ENCODE measurements at places on chromosomes 11 and 22.

GRCh38 chr22:21917959-21918261, 34.7 kb downstream of the PPM1F start:
- DNase-seq, result no peak

DNA sequence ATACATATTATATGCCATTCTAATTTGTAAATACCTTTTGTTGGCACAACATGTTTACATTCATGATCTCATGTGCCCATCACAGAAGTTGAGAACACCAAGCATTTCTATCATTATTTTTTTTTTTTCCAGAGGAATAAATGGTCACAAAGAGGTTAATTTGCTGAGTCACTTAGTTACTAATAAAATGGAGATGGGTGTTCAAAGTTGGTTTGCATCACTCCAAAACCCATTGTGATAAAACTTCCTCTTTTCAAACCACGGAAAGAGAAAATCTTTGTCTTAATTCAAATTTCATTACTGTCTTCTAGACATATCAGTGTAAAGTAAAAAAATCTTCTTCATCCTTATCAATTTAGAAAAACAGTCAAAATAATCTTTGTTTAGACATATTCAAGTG, 636.8 kb upstream of the CCDC179 start:
- DNase-seq, result no peak

DNA sequence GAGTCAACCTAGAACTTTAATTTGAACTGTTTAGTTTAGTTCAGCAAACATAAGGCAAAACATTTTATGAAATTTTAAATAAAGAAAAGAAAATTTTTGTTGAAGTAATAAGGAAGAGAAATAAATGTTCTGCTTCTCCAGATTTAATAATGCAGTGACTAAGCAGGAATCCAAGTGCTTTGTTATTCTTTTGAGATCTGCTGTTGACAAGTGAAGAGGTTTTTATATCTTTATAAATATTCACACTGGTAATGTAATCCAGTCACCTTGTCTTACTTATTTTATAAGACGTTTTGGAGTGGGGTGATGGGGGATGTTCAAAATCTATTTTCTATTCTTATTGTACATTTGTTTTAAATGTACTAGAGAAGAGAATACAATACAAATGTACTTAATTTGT, 725.9 kb upstream of the CCDC179 start:
- no peak for DNase-seq

- no peak for DNase-seq
Measured at GRCh38 chr11:14114786-14115185, 152.3 kb downstream of the SPON1 start.

- DNase-seq, result no peak
Measured at GRCh38 chr11:121206810-121207209, 85.8 kb upstream of the SC5D start.
